CD8-positive, alpha-beta memory T cell (primary cell): ENCODE measurements at places on chromosomes 5 and 9. TPM values are rescaled to one million over a fixed set of nuclear protein-coding genes. Genes with fewer than 3 reads are reported as not detected.

CMYA5 gene
- 0.16 TPM for total RNA-seq

LIFR gene
- not detected for total RNA-seq

CENPH gene
- 51.2 TPM for total RNA-seq

PCDHA9 gene
- not detected for total RNA-seq

PFN3 gene
- total RNA-seq = not detected

PTPRD gene
- total RNA-seq = 0.02 TPM

PKD2L2 gene
- not detected for total RNA-seq

PCDHA1 gene
- total RNA-seq = not detected

IDNK gene
- total RNA-seq = 5.9 TPM

SLC24A2 gene
- total RNA-seq = not detected

- H3K36me3 ChIP-seq = no peaks in the 10 kb centered on the region
- no peak overlapping the region for H3K27ac ChIP-seq
- H3K27me3 ChIP-seq = no peaks in the 10 kb centered on the region
- H3K4me1 ChIP-seq = no peaks in the 10 kb centered on the region
- H3K4me3 ChIP-seq = no peak overlapping the region
- no peak for DNase-seq
These were observed 131.1 kb downstream of the ADAMTSL1 start for GRCh38 chr9:18604767-18605730.

GRCh38 chr5:3891113-3891512 lies 295.5 kb downstream of the IRX1 start:
- H3K27ac ChIP-seq = no peak overlapping the region
- no peak for DNase-seq
- no peak overlapping the region for H3K4me3 ChIP-seq
- H3K36me3 ChIP-seq = no peaks in the 10 kb centered on the region

DNA sequence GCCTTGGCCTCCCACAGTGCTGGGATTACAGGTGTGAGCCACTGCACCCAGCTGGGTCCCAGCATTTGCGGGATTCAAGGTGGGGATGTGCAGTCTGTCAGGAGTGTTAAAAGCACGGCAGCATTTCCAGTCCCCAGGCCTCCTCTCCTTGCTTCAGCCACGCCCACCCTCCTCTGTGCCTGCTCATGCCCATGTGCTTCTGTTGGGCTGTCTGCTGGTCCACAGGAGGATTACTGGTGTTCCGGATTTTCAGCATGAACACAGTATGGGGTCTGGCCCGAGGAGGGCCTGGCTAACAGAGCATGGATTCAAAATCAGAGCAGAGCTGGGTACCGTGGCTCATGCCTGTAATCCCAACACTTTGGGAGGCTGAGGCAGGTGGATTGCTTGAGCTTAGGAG lies 5.5 kb downstream of the ARRDC1 start:
- DNase-seq = no peak
- peaks cover 30% of the 10 kb centered on the region for H3K4me1 ChIP-seq
- H3K27me3 ChIP-seq = no peaks in the 10 kb centered on the region
- H3K27ac ChIP-seq = no peak overlapping the region
- no peaks in the 10 kb centered on the region for H3K36me3 ChIP-seq

DNA sequence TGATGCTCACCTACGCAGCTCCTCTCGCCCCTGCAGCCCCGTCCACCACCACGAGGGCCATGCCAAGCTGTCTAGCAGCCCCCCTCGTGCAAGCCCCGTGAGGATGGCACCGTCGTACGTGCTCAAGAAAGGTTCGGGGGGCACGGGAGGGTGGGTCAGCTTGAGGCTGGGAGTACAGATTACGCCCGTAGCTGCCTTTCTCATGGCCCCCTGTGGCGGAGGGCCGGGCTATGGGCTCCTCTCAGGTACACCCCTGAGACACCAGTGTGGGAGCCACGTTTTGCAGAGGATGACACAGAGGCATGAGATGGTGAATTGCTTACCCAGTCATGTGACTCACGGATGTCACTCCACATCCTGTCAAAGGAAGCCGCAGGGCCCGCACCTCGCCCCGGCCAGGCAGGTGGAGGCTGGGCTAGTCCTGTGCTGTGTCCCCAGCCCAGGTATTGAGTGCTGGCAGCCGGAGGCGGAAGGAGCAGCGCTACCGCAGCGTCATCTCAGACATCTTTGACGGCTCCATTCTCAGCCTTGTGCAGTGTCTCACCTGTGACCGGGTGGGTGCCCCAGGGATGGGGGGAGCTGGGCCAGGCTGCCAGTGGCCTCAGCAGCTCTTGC lies 33.7 kb downstream of the USP20 start:
- H3K27ac ChIP-seq = peak overlapping the region; percentile 87
- peaks cover 13% of the 10 kb centered on the region for H3K36me3 ChIP-seq
- no peaks in the 10 kb centered on the region for H3K27me3 ChIP-seq
- H3K4me1 ChIP-seq = peaks cover 83% of the 10 kb centered on the region
- H3K4me3 ChIP-seq = peak overlapping the region; percentile 62
- DNase-seq = peak; percentile 92

DNA sequence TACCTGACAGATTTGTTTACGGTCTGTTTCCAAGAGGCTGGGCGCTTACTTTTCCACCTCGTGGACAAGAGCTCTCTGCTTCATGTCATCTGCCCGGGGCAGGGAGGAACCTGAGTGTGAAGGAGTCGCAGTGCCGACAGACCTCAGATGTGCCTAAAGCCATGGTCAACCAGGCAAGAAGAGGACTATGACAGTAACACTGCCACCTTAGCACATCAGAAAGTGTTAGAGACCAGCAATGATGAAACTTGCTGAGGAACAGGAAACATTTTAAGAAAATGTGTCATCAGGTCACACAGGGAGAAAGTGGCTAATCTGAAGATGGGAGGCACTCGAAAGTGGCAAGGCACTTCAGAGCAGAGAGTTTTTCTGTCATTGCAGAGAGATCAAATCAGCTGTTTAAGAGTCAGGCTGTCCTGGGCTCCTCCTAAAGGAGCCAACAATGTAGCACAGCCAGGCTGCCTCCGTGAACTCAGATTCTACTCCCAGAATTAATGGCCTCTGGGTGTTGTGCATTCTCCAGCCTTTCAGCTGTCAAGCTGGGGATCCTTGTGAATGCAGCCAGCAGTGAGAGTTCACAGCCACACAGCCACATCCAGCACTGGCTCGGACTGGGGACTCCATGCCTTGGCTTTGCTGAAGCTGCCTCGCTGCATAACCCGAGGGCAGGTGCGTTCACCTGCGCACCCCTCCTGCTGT lies 94.6 kb downstream of the RAPGEF1 start:
- DNase-seq = no peak
- H3K27me3 ChIP-seq = no peaks in the 10 kb centered on the region
- no peak overlapping the region for H3K4me3 ChIP-seq
- H3K27ac ChIP-seq = no peak overlapping the region
- peaks cover 6% of the 10 kb centered on the region for H3K4me1 ChIP-seq
- peaks cover 19% of the 10 kb centered on the region for H3K36me3 ChIP-seq

DNA sequence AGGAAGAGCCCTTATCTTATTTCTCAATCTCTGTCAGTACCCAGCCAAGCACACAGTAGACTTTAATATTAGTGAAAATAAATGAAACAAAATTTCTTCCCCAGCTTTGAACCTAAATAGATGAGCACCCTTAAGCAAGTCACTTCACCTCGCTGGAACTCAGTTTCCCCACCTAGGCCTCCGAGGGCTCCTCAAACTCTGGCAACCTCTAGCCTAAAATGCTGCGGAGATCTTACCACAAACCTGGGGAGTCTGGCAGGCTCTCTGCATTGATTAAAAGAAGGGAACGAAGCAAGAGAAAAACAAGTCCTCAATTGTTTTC lies 326 bp downstream of the RIGI start:
- no peaks in the 10 kb centered on the region for H3K36me3 ChIP-seq
- peak overlapping the region; percentile 71 for H3K27ac ChIP-seq
- H3K4me3 ChIP-seq = peak overlapping the region; percentile 90
- H3K27me3 ChIP-seq = no peaks in the 10 kb centered on the region

DNA sequence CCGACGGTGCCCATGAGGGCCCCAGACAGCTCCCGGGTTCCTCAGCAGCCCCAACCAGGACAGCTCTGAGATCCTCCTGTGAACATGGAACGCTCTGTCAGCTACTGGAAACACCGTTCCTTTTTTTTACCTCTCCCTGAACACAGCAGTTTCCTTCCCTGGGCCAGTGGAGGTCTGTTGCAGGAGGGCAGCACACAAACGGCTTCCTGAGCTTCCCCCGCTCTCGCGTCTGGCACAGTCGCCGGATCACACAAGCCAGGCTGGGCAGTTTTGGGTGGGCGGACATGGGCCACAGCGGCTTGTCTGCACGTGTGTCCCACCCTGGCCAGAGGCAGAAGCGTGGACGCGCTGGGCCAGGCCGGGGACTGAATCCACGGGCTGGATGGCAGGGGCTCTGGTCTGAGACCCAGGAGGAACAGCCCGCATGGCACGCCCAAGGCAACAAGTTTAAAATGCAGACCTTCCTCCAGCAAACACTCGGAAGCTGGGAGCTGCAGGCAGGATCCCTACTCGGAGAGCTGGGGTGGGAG lies 106.8 kb upstream of the SARDH start:
- no peaks in the 10 kb centered on the region for H3K27me3 ChIP-seq
- H3K36me3 ChIP-seq = no peaks in the 10 kb centered on the region
- no peaks in the 10 kb centered on the region for H3K4me1 ChIP-seq
- no peak overlapping the region for H3K27ac ChIP-seq
- H3K4me3 ChIP-seq = no peak overlapping the region
- no peak for DNase-seq

- H3K27me3 ChIP-seq = no peaks in the 10 kb centered on the region
- H3K4me3 ChIP-seq = no peak overlapping the region
- DNase-seq = no peak
- no peaks in the 10 kb centered on the region for H3K4me1 ChIP-seq
These were observed 134.7 kb downstream of the DPYSL3 start for GRCh38 chr5:147375151-147375550.

DNA sequence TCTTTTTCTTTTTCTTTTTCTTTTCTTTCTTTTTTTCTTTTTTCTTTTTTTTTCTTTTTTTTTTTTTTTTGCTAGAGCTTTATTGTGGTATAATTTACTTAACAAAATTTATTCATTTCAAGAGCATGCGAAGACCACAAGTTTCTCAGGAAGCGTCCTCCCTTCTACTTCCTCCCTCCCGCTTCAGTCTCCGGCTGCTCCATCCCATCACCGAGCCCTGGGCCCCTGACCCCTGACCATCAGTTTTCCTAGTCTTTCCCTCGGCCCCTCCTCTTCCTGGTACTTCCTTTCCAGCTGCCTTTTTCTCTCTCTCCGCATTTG lies 34.7 kb downstream of the C9orf152 start:
- H3K4me1 ChIP-seq = no peaks in the 10 kb centered on the region
- H3K27ac ChIP-seq = no peak overlapping the region
- no peak overlapping the region for H3K4me3 ChIP-seq
- no peak for DNase-seq
- H3K36me3 ChIP-seq = no peaks in the 10 kb centered on the region
- H3K27me3 ChIP-seq = no peaks in the 10 kb centered on the region

- no peaks in the 10 kb centered on the region for H3K36me3 ChIP-seq
- H3K4me3 ChIP-seq = no peak overlapping the region
- H3K27me3 ChIP-seq = no peaks in the 10 kb centered on the region
These were observed 592.8 kb downstream of the CSNK1G3 start for GRCh38 chr5:124104821-124105220.

- no peak overlapping the region for H3K27ac ChIP-seq
- no peak for DNase-seq
- H3K27me3 ChIP-seq = no peaks in the 10 kb centered on the region
- H3K4me1 ChIP-seq = no peaks in the 10 kb centered on the region
- no peaks in the 10 kb centered on the region for H3K36me3 ChIP-seq
- H3K4me3 ChIP-seq = no peak overlapping the region
These were observed 153.4 kb downstream of the HSPA4 start for GRCh38 chr5:133205204-133205603.

DNA sequence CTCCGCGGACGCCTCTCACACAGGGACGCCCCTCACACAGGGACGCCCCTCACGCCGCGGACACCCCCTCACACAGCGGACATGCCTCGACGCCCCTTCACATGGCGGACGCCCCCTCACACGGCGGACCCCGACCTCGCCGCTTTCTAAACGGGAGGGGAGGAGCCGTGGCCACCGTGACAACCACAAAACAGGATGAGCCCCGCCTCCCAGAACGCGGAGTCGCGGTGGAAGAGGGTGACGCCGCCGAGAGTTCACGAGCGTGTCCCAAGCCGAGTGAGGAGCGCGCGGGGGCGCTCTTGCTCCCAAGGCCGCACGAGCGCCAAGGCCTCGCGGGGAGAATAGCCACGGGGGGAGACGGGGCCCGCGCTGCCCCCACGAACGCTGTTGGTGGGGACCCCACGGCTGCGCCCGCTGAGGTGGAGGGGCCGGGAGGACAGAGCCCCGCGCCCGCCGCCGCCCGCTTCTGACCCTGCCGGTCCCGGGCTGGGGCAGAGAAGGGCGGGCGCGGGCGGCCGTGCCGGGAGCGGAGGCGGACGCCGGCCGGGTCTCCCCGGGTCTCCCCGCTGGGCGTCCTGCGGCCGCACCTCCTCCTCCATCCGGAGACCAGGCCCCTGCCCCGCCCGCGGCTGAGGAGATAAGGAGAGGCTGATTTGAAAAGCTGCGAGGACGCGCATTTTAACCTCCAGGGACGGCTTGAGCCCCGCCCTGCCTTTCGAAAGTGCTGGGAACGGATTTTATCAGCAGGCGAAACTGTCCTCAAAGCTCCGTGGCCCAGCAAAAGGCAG lies 3.9 kb upstream of the NKD2 start:
- no peaks in the 10 kb centered on the region for H3K36me3 ChIP-seq
- no peak overlapping the region for H3K27ac ChIP-seq
- peaks cover 26% of the 10 kb centered on the region for H3K27me3 ChIP-seq
- peaks cover 18% of the 10 kb centered on the region for H3K4me1 ChIP-seq
- H3K4me3 ChIP-seq = no peak overlapping the region

- no peaks in the 10 kb centered on the region for H3K27me3 ChIP-seq
- no peak overlapping the region for H3K4me3 ChIP-seq
- no peaks in the 10 kb centered on the region for H3K36me3 ChIP-seq
- no peak for DNase-seq
- H3K27ac ChIP-seq = no peak overlapping the region
- no peaks in the 10 kb centered on the region for H3K4me1 ChIP-seq
These were observed 41.7 kb upstream of the UBAC1 start for GRCh38 chr9:136002881-136003280.

GRCh38 chr5:93874080-93874479 lies 132.7 kb upstream of the POU5F2 start:
- no peaks in the 10 kb centered on the region for H3K4me1 ChIP-seq
- H3K36me3 ChIP-seq = no peaks in the 10 kb centered on the region
- DNase-seq = no peak
- no peak overlapping the region for H3K4me3 ChIP-seq

- DNase-seq = no peak
- H3K27me3 ChIP-seq = no peaks in the 10 kb centered on the region
- H3K36me3 ChIP-seq = no peaks in the 10 kb centered on the region
- peaks cover 8% of the 10 kb centered on the region for H3K4me1 ChIP-seq
These were observed 49.2 kb downstream of the ROR2 start for GRCh38 chr9:91900797-91901177.

DNA sequence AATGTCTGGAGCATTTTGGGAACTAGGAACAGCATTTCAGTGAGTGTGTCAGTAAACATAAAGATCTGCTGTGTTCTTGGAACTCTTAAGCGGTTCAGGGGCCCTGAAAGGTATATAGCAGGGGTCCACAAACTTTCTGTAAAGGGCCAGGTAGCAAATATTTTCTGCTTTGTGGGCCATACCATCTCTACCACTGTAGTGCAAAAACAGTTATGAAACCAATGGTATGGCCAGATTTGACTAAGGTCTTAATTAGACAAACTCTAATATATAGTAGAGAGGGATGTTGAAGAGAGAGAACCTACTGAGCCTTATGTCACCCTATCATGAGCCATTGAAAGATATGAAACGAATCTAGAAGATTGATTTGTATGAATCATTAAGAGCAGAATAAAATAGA lies 5.3 kb downstream of the TNPO1 start:
- no peaks in the 10 kb centered on the region for H3K27me3 ChIP-seq
- H3K4me3 ChIP-seq = no peak overlapping the region
- DNase-seq = no peak
- H3K27ac ChIP-seq = no peak overlapping the region
- no peaks in the 10 kb centered on the region for H3K36me3 ChIP-seq
